Motor neuron (in vitro differentiated cells): ENCODE measurements at places on chromosomes 16 and 17.

DNA sequence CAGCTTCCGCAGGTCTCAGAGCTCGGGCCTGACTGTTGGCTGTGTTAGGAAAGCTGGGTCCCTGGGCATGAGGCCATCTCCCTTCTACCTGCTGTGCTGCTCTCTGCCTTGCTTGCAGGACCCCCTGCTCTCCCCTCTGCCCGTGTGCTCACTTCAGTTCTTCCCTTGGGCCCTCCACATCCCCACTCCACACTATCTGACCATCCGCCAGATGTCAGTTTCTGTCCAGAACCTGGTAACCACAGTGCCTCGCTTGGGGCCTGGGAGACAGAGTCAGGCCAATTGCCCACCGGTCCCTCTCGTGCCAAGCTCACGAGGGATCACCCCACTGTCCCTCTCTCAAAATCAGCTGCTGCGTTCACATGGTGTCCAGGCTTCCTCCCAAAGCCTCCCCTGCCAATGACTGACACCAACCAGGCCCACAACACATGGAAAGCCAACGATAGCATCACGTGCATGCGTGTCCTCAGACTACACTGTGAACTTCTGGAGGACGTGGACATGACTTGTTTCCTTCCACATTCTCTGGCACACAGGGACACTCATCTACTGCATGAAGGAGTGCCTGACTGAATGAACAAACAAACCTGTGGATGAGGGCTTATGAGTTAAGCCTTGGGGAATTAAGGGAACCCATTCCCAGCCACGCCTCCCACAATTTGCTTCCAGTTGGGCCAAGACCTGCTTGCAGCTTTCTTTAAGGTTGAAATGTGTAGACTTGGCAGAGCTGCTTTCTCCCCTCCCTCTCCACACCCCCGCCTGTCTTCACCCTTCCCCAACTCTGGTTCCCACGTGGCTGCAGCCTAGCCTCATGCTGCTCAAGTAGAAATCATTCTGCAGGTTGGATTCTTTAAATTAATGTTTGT, 72.5 kb upstream of the ZNF423 start:
- no peak for ATAC-seq

- no peak for ATAC-seq
These were observed 18.9 kb downstream of the GGA3 start for GRCh38 chr17:75242461-75243042.

DNA sequence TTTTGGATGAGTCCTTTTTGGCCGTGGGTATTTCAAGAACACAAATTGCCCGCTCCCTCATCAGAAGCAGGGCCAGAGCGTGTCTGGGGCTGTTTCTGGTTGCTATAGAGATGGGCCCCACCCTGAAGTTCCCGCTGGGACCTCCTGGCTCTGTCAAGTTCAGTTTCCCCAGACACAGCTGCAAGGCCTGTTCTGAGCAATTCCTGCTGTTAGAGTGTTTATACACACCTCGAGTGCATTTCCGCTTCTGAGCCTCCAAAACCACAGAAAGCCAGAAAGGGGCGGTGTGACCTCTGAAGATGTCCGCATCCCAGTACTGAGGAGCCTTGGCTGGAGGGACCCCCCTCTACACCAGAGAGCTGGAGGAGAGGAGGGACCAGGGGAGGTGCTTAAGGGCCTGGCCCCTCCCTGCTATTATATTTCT, 9.3 kb upstream of the WBP2 start:
- ATAC-seq = peak; percentile 90

DNA sequence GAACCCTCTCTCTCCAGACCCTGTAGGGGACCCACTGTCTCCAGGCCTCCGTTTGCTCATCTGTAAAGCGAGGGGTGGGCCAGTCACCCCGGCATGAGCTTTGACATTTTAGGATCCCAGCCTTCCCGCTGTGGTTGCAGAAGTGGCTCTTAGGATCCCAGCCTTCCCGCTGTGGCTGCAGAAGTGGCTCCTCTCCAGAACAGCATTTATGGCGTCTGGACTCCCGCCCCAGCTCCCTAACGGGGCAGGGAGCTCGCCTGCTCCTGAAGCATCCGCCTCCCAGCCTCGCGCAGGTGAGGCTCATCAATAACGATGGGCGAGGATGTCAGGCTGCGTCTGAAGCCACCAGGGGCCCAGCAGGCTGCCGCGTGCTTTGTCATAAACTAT, 222.3 kb upstream of the TNRC6C start:
- ATAC-seq = peak; percentile 32

DNA sequence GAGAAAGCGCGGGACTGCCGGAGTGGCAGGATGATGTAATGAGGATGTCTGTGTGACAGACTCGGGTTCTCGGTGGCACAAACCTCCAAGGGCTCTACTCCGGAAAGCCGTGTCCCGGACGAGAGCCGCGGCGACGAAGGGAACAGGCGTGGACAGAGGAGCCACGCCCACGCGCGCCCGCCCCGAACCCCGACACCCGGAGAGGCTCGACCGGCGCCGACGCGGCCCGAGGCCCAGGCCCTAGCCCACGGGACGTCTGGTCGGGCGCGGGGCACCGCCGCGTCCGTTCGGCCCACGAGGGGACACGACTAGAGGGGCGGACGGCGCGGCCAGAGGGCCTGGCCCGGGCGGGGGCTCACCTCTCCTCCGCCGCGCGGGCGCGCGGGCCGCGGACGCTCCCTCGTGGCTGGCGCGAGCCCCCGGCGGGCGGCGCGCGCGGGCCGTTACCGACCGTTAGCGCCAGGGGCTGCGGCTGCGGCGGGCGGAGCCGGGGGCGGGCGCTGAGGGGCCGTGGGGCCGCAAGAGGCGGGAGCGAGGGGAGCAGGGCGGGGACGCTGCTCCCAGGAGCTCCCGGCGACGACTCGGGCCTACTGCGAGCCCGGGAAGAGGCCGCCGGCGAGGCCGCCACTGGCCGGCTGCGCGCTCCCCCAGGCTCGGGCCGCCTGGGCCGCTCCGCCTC, 2.1 kb upstream of the IRX5 start:
- ATAC-seq = peak; percentile 60

GRCh38 chr16:67429053-67429798, 1.7 kb upstream of the HSD11B2 start:
- no peak for ATAC-seq

DNA sequence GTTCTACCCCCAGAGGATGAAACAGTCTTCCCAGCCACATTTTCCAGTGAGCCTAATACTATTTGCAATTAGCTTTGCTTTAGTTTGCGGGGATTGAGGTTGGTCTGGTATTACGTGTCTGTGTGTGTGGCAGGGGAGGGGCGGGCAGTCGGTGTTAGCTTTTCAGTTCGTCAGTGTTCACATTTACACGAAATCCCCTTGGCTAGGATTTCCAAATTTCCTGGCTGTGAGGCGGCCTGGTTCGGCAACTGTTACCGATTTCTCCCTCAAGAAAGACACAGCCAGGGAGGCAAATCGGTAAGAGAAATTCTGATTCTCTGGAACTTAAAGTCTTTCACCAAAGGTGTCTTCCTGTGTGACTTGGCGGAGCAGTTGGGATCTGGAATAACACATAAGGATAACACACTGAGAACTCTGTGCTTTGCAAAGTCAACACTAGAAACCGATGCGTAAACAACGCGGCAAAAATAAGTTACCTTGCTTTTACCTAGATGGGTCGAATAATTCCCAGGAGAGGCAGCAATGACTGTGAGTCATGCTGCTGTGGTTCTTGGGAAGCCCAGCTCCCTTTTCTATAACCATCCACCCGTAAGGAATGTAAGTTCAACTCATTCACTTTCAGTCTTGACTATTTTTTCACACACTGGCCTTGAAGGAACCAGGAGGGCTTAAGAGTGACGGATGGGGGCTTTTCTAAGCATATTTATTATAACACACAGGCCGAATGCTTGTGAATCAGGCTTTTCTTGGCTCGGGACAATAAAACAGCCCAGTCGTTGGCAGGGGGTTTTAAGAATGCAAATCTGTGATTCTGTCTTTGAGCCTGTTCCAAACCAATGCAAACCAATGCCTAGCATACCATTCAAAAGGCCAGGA, 24.2 kb downstream of the GPRC5B start:
- peak; percentile 63 for ATAC-seq
